NCI-H1417 treated with DMSO at 0.1 percent for 48 hours (cell line): ENCODE measurements at places on chromosomes 6 and 20.

DNA sequence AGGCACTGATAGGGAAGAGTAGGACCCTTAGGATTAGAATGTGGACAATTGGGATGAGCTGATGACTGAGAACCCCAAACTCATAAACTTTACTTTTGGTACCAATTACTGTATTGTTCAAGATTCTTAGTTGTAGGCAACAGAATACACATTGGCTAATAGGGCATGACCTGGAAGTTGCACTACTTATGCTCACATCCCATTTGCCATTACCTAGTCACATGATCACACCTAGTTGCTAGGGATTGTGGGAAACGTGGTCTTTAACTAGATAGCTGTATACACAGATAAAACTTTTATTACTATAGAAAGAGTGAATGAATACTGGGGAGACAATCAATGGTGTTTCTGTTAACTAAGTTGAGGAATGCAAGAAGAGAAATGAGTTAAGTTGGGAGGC lies 113.4 kb upstream of the AKIRIN2 start:
- DNase-seq, result no peak

- DNase-seq, result no peak
These were observed 60.4 kb upstream of the AKAP12 start for GRCh38 chr6:151179321-151179720.

GRCh38 chr20:33005132-33005566 lies 916 bp upstream of the SUN5 start:
- no peak for DNase-seq

- no peak for DNase-seq
These were observed 151.9 kb upstream of the ZNF184 start for GRCh38 chr6:27624694-27625262.

- no peak for DNase-seq
These were observed 21.0 kb downstream of the BPIFB1 start for GRCh38 chr20:33304046-33304445.

GRCh38 chr20:36818185-36818584 lies 44.6 kb upstream of the DSN1 start:
- no peak for DNase-seq

DNA sequence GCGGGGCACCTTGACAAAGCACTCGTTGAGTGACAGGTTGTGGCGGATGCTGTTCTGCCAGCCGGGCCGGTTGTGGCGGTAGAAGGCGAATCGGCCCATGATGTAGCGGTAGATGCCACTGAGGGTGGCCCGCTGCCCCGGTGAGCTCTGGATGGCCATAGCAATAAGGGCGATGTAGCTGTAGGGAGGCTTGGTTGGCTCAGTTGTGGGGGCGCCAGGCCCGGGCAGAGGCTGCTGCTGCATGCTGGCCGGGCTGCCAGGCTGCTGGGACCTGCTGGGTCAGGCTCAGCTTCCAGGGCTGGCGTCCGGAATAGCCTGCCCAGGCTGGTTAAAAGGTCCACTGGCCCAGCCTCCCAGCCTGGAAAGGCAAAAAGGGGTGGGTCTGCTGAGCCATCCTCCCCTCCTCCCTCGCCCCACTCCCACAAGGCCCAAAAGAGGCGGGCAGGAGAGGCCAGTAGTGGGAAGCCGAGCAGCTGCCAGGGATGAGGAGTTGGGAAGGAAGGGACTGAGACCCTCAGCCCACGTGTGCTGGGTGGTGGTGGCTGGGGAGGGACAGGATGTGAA lies at the start of gene FOXS1:
TSS of gene FOXS1 (minus strand) at position 305 of the 564 bp plus-strand sequence. CDS start at position 243, 62 bp downstream.
- no peak for DNase-seq

GRCh38 chr6:35468980-35469750 lies 964 bp downstream of the RPL10A start:
- DNase-seq, result no peak

GRCh38 chr6:109879521-109879920 lies 98.6 kb upstream of the GPR6 start:
- no peak for DNase-seq

- no peak for DNase-seq
These were observed 1.1 kb downstream of the L3MBTL3 start for GRCh38 chr6:130019326-130020072.

- DNase-seq, result no peak
These were observed 3.0 kb upstream of the CCR6 start for GRCh38 chr6:167119670-167120582.

DNA sequence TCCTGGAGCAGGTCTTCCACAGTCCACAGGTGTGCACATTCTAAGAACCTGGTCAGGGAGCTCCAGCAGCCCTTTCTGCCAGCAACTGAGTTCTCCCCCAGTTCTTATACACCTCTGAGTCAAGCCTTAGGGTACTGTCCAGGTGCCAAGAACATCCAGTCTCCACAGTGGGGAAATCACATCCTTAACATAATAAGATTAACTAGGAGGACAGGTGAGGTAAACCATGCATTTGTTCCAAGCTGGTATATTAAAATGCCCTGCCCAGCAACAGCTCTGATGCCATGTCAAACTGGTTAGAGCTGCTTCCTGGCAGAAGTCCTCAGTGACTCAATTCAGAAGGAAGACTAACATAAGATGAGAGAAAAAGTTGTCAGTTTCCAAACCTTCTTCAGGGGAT lies 303.9 kb upstream of the SGK1 start:
- DNase-seq, result no peak

DNA sequence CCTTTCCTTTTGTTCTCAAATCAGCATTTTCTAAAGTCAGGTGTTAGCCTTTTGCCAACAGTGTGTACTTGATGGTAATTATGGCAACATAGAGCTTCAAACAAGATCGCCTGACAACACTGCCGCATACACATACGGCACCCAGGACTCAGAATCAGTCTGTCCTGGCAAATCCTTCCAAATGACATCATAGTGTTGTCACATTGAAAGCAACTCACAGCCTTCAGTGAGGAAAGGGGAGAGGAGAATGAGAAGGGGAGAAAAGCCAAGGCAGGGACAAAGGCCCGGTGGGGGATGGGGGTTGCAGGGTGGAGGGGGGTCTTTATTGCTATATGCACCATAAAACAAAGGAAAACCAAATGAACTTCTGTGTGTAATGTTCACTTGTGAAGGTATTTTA lies 65.7 kb upstream of the PTGIS start:
- DNase-seq, result no peak

DNA sequence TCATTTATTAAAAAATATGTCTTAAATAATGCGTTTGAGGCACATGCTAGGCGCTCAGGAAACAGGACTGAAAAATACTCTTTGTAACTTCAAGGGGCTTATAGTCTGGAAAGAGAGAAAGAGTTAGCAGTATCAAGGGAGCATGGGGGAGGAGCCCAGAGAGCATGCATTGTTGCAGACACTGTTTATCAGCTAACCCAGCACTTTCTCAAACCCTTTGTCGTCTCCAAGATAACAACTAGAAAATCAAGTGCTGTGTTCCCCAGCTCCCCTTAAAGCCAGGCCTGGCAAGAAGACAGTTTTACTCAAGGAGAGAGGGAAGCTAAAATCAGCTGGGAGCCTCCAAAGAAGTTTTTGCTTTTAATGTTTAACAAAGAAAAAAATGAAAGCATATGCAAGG lies 98.4 kb downstream of the PERP start:
- DNase-seq, result no peak

DNA sequence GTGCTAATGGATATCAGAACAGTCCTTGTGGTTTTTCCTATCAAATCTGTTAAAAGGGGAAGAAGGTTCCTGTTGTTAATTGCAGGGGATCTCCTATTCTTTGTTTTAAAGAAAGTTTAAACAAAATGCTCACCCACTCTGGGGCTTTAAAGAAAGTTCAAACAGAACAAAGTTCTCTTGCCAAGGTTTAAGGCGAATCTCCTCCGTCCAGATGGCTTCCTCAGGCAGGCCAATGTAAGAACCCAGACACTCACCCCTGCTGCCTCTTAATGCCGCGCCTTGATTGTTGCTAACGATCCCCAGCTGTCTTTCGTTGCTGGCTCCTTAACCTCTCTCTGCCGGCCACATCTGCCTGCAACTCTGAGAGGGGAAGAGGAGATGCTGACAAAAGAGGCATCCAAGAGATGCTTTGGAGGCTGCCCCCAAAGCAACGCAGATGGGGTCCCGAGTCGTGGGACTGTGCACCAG lies 235.0 kb upstream of the PRDM1 start:
- no peak for DNase-seq

- DNase-seq, result no peak
These were observed 6.8 kb downstream of the FOXF2 start for GRCh38 chr6:1395941-1396908.

DNA sequence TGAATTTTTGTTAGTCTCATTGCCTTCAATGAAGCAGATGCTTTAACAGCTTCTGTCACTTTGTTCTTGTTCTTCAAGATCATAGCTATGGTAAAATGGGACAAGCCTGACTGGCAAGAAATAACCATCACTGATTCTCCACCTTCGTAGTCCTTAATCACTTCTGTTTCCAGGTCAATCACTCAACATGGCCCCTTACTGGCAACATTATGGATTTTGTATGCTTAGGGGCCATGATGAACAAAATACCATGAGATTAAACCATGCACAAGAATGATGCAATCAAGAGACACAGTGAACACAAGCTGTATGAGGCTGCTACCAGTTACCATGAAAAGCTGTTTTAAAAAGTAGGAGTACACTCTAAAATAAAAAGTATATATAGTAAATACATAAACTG lies 32.8 kb downstream of the ADNP start:
- no peak for DNase-seq

- no peak for DNase-seq
These were observed 60.3 kb downstream of the ADGRB3 start for GRCh38 chr6:68695403-68695802.

DNA sequence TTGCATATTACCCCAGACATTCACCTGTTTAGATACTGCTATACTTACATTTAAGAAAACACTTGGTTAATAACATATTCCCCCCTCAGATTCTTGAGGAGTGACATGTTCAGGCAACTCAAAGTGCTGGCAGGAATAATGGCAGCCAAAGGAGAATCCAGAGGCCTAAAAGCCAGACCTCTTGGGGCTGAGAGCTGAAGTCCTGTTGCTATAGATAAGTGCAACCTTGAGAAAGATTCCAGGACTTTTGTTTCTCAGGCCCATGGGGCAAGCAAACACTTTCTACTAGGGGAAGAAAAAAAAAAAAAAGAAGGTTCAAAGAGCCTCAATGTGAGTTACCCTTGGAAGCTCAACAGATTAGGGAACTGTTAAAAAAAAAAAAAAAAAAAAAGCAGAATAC lies 132.8 kb upstream of the BEND3 start:
- DNase-seq, result no peak
